ENCODE measurements at places on chromosomes 7 and 10.

DNA sequence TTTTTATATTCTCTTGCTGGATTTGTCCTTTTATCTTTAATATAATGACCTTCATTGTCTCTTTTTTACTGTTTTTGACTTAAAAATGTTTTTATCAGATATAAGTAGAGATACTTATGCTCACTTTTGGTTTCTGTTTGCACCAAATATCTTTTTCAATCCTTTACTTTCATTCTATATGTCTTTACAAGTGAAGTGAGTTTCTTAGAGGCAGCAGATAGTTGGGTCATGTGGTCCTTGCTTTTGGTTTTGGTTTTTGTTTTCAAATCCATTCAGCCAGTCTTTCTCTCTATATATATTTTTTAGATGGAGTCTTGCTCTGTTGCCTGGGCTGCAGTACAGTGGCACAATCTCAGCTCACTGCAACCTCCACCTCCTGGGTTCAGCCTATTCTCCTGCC, 932.4 kb upstream of the LRRTM3 start:
- DNase-seq = no peak

- no peak for DNase-seq
Observed at GRCh38 chr7:111933609-111934008, 272.6 kb downstream of the DOCK4 start.

GRCh38 chr10:62619413-62619738, 185.1 kb upstream of the ADO start:
- DNase-seq = no peak

DNA sequence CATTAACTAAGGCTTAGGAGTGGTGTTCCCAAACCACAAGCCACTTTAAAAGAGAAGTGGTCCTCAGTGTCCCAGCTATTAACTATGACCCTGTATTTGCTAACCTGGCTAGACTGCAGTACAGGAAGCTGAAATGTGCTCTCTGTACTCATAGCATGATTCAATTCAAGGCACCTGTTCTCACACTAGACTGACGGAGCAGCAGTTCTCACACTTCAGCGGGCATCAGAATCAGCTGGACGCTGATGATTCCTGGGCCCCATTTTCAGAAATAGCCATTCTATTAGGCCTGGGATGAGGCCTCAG, 24.5 kb upstream of the MSRB2 start:
- no peak for DNase-seq

- DNase-seq = no peak
Observed at GRCh38 chr10:111648046-111648445, 535.5 kb downstream of the GPAM start.

DNA sequence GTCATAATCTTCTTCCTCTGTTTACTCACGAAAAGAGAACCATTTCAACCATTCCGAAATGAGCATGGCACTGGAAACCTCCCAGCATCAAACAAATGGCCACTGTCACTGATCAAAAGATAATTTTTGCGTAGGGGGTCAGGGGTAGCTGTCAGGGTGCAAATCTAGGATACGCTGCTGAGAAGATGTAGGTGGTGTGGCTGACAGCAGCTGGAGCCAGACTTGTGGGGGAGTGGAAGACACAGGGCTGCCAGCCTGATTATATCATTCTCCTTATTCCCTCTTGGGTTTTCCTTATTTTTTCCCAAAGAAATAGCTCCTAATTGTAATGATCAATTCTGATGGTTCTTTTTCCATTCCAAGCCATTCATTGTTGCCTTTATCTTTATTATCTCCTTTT, 266.1 kb downstream of the SORCS1 start:
- DNase-seq = no peak

- DNase-seq = no peak
Observed at GRCh38 chr7:95092324-95092723, 184.9 kb downstream of the PPP1R9A start.

- no peak for DNase-seq
Observed at GRCh38 chr7:37815671-37816371, 32.6 kb upstream of the NME8 start.

GRCh38 chr10:59580026-59580863, 129.4 kb downstream of the SLC16A9 start:
- DNase-seq = no peak

Data from central memory CD4-positive, alpha-beta T cell (primary cell).